ENCODE measurements at places on chromosomes 5 and 9.

GRCh38 chr5:73286896-73287295 lies 113.9 kb downstream of the TMEM174 start:
- no peak for DNase-seq

- DNase-seq, result no peak
These were observed 610 bp downstream of the PSIP1 start for GRCh38 chr9:15509931-15510788.

GRCh38 chr5:51104556-51104955 lies 278.7 kb upstream of the ISL1 start:
- no peak for DNase-seq

GRCh38 chr5:1550287-1551076 lies 26.7 kb upstream of the LPCAT1 start:
- DNase-seq, result no peak

DNA sequence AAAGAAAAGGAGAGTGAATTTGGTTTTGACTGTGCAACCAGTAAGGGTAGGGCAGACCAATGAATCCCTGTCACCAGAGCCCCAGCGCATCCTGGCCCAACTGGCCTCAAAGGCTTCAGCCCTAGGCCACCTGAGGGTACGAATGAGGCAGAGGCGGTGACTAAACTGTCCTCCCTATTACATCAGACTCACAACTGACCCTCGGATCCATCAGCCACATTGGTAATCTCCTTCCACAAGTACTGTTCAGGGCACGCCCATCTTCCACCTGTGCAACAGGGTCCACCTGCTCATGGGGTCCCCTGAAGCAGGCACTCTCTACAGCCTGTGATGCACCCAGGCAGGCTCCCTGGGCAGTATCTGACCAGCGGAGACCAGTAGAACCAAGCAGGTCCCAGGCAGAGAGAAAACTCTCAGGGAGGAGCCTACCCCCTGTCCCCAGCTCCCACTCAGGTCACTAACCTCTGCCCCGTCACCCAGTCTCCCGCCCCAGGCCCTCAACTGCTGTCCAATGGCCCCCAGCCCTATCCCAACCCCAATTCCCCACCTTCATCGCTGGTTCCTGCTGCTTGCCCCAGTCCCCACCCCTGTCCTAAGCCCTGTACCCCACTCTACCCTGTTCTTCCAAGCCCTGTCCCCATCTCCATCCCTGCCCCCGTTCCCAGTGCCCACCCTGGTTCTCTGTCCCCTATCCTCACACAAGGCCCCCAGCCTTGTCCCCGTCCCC lies 904 bp downstream of the EDF1 start:
- no peak for DNase-seq

DNA sequence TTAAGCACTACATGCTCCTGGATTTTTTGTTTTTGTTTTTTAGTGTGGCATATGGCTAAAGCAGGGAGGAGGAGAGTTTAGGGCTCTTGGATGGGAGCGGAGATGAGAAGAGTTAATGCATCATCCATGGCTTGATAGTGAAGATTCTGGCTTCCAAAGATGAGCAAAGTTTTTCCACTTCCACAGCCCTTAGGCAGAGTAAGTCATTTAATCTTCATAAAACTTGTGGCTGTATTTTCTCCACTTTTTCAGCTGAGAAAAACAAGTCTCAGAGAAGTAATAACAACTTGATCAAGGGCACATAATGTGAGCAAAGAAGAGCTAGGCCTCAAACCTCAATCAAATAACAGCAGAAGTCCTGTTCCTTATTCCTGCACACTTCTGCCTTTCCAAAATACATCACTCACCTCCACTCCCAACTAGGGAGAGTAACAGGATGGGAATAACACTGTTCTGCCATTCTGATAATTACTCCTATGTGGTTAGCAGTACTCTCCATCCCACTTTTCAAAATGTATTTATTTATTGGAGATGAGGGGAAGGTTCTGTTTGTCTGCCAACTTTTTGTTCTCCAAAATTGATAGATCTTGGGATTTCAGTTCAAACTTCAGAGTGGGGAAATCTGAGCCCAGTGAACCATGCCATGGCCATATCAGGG lies 53.7 kb upstream of the DPYSL3 start:
- no peak for DNase-seq
